ENCODE measurements at places on chromosomes 5 and 9.

DNA sequence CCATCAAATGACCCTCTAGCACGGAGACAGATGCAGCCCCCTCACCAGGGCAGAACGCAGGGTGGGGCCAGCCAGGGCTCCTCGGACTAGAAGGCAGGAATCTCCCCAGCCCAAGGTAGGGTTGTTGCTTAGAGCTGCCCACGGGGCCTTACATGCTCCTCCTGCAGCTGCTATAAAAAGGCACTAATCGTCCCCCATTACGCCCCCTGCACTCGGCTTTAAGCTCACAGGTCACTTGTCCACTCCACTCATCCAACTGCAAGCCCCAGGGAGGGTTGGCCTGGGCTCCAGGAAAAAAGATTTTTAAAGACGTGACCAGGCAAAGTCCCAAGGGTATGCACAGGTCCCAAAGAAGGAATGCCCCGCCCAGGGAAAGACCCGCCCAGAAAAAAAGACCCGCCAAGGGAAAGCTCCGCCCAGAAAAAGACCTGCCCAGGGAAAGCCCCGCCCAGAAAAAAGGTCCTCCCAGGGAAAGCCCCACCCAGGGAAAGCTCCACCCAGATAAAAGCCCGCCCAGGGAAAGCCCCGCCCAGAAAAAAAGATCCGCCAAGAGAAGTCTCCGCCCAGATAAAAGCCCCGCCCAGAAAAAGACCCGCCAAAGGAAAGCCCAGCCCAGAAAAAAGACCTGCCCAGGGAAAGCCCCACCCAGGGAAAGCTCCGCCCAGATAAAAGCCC lies 11.1 kb downstream of the GRIN1 start:
- no peak for DNase-seq

- no peak for DNase-seq
Measured at GRCh38 chr9:35237311-35237710, 75.5 kb downstream of the UNC13B start.

GRCh38 chr5:56105511-56106291 lies 110.9 kb upstream of the IL6ST start:
- DNase-seq, result no peak

- DNase-seq, result no peak
Measured at GRCh38 chr5:21181609-21182125, 1193.7 kb upstream of the CDH18 start.

GRCh38 chr9:94581728-94582127 lies 11.9 kb downstream of the FBP2 start:
- DNase-seq, result no peak

DNA sequence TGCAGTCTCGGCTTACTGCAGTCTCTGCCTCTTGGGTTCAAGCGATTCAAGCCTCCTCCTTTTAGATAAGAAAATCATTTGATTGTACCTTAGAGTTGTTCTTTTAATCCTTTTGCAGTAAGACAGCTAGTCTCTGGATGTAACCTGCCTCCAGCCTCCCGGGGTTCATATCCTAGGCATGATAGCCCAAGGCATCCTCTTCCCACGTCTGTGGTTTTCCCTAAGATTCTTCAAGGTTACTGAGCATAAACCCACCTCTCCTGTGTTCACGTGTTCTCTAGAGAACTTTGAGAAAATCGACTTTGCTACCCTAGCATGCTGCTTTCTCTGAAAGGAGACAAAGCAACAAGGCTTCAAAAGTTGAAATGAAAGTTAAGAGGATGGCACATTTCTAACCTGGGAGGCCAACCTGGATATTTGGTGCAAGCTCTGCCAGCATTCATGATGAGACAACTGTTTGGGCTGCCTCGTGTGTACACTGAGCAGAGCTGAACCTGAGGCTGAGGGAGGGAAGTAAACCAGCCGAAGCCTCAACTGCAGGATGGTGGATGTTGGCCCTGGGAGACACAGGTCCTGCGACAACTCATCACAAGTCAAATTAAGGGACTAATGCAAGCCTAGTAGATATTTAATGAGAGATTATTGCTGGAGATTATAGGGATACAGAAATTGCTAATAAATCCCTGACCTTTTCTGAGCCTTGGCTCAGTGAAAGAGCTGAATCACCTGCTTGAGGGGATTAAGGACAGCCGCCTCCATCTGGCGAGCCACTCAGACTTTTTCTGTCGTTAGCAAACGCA lies 261.8 kb downstream of the ARHGAP26 start:
- DNase-seq, result no peak

- no peak for DNase-seq
Measured at GRCh38 chr5:2012885-2013284, 130.2 kb upstream of the IRX4 start.

DNA sequence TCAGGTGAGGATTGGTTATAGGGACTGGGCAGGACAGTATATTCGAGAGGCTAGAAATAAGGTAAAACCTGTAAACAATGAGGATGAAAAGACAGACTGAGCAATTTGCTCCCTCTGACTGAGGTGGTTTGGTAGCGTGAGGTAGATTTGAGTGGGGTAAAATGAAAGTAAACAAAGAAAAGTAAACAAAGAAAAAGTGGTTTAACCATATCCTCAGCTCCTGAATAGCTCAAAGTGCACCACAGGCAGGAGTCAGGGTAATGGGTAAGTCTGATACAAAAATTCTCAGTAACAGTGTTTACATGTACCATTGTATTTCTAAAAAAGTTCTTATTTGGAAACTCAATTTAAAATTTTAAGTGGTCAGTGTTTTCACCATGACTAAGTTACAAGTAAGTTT lies 203.1 kb upstream of the ARRDC3 start:
- DNase-seq, result no peak

- no peak for DNase-seq
Measured at GRCh38 chr9:107545036-107545435, 55.5 kb upstream of the KLF4 start.

DNA sequence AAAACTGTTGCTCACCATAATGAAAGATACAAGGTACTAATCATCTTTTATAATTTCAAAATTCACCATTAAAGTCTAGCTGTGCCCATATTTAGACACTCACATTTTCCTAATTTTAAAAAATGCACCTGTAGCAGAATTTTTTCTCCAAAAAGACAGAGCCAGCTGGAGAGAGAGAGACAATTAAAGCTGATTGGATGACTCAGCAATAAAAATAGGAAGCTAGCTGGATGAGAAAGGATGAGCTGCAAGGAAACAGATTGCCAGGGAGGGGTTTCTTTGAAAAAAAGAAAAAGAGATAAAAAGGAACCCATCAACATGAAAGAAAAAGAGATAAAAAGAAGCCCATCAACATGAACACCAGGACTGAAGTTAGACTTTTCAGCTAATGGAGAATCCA lies 73.8 kb downstream of the HCN1 start:
- no peak for DNase-seq

DNA sequence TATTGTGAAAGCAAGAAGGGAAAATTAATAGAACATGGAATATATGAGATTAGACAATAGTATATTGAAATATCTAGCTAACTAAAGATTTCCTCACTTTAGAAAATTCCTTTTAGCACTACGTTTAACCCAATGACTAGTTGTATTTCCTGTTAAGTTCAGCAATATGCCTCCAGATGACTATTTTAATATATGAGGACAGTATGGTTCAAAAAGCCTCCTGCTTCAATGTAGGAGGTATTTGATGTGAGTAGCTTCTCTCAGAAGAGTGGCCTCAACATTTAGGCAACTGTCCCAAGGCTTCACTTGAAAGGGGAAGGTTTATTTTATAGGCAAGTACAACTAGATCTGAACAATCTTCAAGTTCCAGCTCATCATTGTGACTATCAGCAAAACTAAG lies 2.0 kb upstream of the MEF2C start:
- DNase-seq, result no peak

GRCh38 chr9:36401897-36402480 lies 1.9 kb upstream of the RNF38 start:
- no peak for DNase-seq

DNA sequence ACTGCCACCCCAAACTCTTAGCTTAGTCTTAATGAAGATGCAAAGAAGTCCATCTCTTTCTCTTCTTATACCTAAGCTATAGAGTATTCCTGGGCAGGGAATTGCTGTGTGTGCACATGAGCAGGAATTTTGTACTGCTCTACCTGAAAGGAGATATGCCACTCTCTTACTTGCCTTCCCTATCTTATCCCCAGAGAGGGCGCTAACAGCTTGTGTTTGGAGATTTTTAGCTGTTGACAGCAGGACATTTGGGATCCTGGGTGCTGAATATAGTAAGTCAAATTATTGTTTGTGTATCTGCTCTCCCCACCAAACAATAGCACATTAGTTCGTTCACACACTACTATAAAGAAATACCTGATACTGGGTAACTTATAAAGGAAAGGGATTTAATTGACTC lies 159.5 kb downstream of the GABRG2 start:
- no peak for DNase-seq

DNA sequence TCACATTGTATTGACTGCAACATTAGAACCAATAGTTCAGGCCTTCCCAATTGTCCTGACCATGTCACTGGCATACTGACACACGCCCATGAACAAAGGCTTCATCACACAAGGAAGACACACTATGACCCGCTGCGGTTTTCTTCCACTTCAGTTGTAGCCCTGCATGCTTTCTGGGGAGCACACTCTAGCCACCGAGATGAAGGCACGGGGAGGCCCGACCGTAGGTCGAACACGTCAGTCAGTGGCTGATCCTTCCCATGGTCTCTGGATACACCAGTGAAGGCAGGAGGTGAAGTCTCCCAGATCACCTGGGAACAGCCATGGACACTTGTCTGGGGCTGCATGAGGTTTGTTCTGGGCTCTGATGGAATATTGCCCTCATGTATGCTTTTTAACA lies 224.7 kb downstream of the FSTL4 start:
- no peak for DNase-seq

DNA sequence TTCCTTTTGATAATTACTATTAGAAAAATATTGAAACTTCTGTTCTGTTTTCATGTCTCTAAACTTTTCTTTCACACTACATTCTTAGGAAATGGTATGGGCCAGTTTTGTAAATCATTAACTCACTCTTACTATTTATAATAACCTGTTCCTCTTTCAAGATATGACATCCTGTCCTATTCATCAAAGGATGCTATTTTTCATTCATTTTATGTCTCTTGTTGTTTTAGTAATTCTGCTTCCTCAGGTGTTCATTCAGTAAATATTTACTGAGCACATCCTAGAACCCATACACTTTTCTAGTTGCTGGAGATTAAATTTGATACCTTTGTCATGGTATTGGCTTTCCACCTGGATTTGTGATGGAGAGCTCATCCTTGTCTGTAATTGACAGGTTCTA lies 58.0 kb downstream of the GDA start:
- no peak for DNase-seq

DNA sequence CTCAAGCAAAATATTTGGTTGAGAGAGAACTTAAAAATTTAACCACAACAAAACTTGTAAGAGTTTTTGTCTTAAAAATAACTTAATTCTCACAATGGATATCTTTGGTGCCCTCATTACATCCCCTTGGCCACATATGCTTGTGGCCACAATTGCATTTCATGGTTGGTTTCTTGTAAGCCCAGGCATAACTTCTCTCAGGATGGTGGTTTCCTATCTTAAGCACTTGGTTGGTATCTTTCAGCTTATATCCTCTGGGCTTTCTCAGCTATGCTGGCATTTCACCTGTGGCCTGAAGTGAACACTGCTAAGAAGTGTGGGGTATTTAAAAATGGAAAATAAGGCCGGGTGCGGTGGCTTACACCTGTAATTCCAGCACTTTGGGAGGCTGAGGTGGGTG lies 212.4 kb upstream of the MEF2C start:
- no peak for DNase-seq

DNA sequence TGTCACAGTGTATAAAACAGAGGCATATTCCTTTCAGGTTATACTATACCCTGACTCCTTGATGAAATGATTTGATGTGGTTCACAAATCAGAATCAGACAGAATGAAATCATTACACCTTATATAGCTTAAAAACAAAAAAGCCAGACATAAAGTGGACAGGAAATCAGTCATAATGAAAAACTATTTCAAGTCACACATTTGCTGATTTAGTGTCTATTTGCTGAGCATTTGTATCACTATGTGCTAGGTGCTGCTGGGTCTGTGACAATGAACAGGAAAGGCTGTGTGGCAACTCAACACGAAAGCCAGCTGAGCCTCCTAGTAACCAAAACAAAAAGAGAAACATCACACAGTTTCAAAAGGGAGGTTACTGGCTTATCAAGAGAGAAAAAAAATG lies 194.0 kb downstream of the EFNA5 start:
- DNase-seq, result no peak

GRCh38 chr5:57831932-57832331 lies 349.3 kb upstream of the ACTBL2 start:
- no peak for DNase-seq

GRCh38 chr9:128048663-128049062 lies 18.5 kb downstream of the NAIF1 start:
- DNase-seq, result no peak

DNA sequence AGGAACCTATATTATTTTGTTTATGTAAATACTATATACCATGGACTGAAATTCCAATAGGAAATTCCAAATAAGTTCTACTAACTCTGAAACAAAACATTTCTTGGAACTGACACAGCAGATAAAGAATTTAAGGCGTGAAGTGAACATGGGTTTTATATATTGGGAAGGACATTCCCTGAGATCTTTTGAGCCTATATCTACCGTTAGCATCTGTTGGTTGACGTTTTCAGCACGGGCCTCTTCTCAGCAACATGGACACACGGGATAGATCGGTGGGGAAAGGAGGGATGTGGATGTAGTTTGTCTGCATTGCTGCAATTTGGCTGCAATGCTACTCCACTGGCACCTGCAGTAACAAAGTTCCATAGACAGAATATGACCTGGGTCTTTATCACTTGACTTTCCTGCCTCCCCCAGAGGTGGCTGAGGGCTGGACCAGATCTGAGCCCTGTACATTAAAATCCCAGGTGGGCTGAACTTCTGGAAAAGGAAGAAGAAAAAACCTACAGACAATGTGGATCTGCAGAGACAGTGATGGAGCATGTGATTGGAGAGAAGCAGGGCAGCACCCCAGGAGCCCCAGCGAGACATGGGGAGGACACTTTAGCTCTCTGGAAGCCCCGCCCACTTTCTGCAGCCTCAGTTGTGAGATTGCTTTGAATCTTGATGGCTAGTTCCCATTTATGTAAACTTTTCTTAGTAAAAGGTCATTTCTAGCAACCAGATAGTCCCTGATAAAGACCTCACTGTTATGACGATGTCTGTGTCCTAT lies 91.2 kb upstream of the CPEB4 start:
- no peak for DNase-seq

DNA sequence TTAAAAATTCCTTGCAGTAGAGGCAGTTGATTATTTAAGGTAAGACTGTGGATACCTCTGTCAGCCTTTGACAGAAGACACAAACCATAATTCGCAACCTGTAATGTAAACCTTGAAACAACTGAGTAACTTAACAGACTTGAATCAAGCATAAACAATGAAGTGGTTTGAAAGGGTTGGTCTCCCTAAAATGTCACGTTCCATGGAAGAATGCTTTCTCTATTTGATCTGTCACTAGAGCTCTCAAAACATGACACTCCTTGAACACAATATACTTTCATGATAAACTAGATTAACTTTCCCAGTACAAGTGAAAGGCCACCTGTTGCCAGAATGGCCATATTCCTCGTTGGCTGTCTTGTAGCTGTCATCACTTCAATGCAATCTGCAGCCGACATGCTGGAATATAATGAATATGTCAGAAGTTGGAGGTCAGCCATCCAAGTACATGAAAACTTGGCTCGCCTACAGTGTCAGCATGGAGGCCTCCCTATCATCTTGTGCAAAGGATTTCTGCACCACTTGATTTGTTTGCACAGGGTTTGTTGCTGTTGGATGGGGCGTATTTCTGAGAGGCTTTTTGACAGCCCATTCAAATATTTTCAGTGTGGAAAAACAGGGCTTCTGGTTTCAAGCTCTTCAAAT lies 228.0 kb downstream of the TLE4 start:
- no peak for DNase-seq

- DNase-seq, result no peak
Measured at GRCh38 chr9:110521206-110521605, 58.3 kb downstream of the SVEP1 start.
